LNCaP clone FGC (cell line): ENCODE measurements at places on chromosomes 5 and 9.

DNA sequence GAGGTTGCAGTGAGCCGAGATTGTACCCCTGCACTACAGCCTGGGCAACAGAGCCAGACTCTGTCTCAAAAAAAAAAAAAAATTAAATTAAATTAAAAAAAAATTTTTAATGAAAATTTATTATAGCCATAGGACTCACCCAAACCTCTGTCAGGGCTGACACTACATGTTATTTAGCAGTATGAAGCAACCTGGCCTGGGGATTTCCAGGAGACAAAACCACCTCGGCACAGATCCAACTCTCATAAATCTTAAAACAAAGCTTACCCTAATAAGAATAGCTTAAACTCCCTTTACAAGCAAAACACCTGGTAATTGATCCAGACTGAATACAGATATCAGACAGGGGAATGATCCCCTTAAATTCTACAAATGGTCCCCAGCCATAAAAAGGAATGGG lies 38.4 kb downstream of the PPP1R2B start:
- DNase-seq: no peak

DNA sequence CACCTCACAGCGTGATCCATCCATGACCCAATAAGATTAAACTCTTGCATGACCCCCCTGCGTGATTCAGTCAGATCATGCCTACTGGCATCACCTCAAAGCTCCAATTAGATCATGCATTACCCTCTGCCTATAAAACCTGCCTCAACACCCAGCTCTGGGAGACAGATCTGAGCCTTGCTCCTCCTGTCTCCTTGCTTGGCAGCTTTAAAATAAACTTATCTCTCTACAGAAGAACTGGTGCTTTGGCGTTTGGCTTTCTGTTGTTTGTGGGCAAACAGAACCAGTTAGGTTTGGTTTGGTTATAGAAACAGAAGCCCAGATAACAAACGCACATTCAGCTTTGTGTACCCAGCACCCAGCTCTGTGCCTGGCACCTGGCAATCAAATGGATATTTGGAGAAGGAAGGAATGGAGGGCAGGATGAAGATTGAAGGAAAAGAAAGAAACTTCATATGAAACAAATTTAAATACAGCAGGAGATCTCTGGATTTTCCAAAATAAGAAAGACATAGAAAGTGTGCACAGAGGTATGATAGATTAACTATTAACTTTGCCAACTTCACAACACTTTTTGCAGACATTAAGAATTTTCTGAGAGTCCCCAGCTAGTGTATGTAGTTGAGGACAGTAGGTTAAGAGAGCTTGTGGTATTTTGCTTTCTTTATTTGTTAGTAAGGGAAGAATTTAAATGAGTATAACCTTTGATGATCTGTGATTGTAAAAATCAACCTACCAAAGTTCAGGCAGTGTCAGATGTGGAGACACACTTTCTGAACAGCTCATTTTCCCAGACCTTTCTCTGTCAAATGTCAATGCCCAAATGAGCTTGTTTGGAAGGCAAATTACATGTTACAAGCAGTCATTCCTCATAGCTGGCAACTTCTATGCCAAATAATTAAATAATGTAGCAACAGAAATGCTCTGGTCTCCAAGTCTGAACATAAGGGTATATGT lies 102.1 kb upstream of the ASTN2 start:
- no peak for DNase-seq

DNA sequence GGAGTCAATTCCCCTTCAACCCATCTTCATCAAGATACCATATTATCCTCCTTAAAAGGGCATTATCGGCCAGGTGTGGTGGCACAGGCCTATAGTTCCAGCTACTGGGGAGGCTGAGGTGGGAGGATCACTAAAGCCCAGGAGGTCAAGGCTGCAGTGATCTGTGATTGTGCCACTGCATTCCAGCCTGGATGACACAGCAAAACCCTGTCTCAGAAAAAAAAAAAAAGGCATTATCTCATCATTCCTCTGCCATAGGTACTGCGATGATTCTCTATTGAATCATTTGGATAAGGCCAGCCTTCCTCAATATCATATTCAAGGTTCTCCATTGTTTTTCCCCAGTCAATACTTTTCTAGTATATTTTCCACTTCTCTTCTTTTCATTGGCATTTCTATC lies 39.2 kb upstream of the RAB3C start:
- DNase-seq: no peak

DNA sequence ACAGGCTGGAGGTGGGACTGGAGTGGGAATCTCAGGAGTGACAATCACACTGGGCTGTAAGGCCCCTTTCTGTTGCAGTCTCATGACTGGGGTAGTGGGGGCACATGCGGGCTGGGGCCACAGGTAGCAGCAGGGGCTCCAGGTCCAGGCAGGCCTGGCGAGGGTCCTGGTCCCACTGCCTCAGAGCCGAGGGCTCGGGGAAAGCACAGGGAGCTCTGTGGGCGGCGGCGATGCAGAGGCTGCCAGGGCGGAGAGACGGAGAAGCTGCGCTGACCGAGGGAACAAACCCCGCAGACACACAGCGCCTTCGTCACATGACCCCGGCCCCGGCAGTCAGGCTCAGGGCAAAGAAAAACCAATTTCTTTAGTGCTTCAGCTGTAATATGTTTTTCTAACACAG lies 5.3 kb upstream of the LHX3 start:
- DNase-seq: no peak

DNA sequence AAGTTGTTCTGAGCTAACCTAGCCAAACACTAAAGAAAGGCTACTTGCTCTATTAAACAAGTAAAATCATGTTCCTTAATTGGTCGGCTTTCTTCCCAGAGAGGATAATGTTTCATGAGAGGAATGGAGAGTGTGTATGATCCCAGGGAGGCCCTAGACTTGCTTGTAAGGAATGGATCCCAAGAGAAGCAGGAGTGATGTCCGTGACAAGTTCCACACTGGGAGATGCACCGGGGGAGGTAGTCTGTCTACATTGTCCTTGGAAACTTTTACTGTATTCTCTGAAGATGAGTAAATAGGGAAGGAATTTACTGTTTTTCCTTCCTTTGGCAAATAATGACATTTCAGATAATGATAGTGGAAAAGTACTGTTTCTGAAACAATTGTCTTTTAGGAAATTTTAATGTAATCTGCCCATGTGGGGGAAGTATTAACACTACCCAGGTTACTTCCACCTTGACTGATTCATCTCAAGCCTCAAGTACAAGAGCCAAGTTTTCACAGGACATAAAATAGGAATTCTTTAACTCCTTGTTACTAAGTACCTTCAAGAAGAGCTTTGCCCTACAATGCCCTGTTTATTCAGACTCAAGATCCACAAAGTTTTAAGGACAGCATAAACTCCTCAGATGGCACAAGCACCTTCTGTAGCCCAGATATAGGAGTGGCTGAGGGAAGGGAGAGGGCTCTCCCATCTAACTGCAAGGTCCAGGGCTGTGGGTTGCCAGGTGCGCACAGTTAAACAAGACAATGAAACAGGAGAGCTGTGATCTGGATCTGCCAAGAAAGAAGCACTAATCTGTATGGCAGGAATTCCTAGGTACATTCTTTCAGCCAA lies 152.1 kb downstream of the GNA14 start:
- no peak for DNase-seq

- DNase-seq: no peak
Observed at GRCh38 chr9:7859701-7860334, 60.2 kb upstream of the DMAC1 start.

DNA sequence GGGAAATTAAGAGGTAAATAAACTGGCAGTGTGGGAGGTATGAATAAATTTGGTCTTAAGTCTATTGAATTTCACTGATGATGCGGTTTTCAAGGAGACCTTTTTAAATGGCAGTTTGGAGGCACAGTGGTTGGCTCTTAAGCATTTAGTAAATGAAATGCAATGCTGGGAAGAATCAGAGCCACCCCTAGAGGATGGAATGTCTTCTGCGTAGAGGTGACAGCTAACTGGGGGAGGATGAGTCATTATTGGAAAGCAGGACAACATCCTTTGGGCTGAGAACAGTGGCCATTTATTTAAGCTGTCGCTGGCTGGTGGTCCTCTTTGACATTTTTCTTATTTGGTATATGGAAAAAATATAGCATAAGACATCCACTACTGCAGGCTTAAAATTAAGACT lies 163.2 kb downstream of the SH3GL2 start:
- DNase-seq: no peak

- DNase-seq: no peak
Observed at GRCh38 chr9:79034583-79034982, 537.2 kb upstream of the TLE4 start.

- DNase-seq: no peak
Observed at GRCh38 chr5:168612996-168613395, 33.8 kb upstream of the PANK3 start.

DNA sequence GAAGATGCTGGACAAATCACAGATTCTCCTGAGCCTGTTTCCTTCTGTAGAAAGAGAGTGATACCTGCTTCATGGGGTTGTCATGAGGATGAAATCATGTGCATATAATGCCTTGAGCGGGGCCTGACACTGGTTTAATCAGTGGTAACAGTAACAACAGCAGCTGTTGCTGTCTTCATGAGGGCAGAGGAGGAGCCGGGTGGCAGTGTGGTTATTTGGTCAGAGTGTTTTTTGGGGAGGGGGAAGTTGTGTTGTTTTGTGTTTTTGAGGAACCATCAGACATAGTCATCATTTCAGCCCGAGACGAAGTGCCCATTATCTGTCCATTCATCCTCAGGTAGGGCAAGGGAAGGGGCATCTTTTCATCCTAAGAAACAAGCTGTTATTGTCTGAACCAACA lies 44.0 kb downstream of the NEURL1B start:
- DNase-seq: no peak

GRCh38 chr9:36815566-36816348 lies 218.3 kb downstream of the PAX5 start:
- no peak for DNase-seq

- DNase-seq: no peak
Observed at GRCh38 chr9:93061791-93062763, 3.6 kb downstream of the SUSD3 start.

DNA sequence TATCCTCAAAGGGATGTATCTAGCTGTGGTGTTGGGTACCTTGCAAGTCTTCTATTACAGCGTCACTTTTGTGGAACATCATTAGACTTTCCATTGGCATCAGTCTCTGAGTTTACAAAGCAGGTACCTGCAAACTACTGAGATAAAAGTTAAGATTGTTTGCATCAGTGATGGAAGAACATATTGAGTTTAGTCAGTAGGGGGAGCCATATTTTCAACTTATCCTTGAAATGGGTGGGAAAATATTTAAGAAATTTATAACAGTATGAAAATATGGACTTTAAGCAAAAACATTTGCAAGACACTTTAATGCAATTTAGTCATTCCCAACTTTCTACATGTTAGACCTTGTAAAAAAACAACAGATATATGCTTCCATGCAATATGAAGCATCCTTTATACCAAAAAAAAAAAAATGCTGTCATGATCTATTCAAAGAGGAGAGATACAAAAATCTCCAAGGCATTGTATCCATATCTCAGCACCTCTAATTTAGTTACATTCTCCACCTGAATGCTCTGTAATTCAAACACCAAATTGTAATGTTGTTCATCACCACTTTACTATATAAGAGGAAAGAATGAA lies 98.6 kb upstream of the ADAMTS19 start:
- DNase-seq: no peak

GRCh38 chr9:75552941-75553340 lies 337.5 kb upstream of the PCSK5 start:
- DNase-seq: no peak

- peak; percentile 23 for DNase-seq
Observed at GRCh38 chr9:121686930-121687541, 35.6 kb downstream of the DAB2IP start.

GRCh38 chr9:108271646-108272348 lies 584.0 kb downstream of the ACTL7B start:
- DNase-seq: peak; percentile 87

GRCh38 chr5:59125011-59125961 lies 542.4 kb downstream of the RAB3C start:
- no peak for DNase-seq

- no peak for DNase-seq
Observed at GRCh38 chr9:93114169-93114983, 18.4 kb downstream of the CARD19 start.

DNA sequence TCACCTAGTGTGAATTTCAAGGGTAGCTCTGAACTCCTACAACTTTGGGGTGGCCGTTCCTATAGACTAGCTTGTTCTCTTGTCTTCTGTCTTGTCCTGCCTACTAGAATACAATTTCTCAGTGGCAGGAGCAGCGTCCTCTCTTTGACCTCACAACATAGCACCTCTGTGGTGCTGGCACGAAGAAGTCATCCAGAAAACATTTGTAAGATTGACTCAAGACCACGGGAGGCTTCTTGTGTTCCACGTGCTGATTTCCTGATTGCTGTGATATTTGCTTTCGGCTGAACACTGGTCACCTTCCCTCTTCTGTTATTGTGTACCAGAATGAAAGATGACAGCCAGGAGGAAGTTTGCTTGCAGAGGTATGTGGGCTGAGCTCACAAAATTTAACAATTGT lies 27.0 kb downstream of the SLC1A1 start:
- DNase-seq: no peak

- no peak for DNase-seq
Observed at GRCh38 chr5:178430186-178431062, 159.8 kb downstream of the COL23A1 start.

GRCh38 chr9:97863314-97863713 lies 10.3 kb downstream of the FOXE1 start:
- no peak for DNase-seq

- no peak for DNase-seq
Observed at GRCh38 chr5:172235132-172235780, 41.3 kb downstream of the EFCAB9 start.

- DNase-seq: no peak
Observed at GRCh38 chr5:42654645-42655044, 102.0 kb upstream of the CCDC152 start.

DNA sequence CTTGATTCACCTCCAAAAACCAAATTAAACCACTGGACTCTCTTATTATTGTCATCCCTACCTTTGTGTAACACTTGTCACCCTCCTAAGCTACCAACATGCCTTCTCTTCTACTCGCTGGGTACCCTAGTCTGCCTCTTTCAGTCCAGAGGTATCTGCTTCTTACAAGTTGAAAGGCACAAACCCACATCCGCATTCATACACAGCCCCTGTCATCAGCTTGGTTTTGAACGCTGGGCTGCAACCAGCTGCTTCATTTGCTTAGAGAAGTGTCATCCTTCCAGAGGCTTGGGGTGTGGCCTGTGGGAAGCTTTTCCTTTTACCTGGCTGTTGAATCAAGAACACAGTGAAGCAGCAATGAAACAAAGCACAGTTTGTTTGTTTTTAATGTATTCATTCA lies 138.8 kb upstream of the WWC1 start:
- DNase-seq: no peak

DNA sequence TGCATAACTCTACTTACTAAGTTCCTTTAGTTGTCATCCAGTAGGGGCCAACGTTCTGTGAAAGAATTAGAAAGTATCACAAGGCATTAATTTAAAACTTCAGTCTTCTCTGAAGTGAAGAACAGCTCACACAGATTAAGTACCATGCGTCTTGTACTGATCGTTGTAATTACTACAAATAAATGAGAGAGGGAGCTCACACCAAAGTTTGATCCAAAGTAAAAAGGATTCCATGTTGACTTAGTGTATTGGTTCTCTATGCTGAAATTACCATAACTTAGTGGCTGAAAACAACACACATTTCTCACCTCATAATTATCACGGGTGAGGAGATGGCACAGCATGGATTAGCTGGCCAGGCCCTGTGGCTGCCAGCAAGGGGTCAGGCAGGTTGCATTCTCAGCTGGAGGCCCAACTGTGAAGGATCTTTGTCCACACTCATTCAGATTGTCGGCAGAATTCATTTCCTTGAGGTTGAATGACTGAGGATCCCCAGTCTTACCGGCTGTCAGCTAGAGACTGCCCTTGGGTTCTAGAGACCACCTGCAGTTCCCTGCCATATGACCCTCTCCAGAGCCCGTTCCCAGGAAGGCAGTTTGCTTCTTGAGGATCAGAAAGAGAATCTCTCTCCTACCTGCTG lies 169.1 kb downstream of the YTHDC2 start:
- DNase-seq: no peak
